Stimulated activated CD4-positive, alpha-beta T cell treated with anti-CD3 and anti-CD28 coated beads, Interleukin-15, amount 100 ng/mL, for 1 hour (primary cell): ENCODE measurements at places on chromosomes 12 and 14.

- DNase-seq = no peak
Measured at GRCh38 chr12:131547555-131547954, 163.3 kb upstream of the SFSWAP start.

- no peak for DNase-seq
Measured at GRCh38 chr12:780750-781379, 28.5 kb downstream of the WNK1 start.

- DNase-seq = no peak
Measured at GRCh38 chr12:109497675-109498074, 20.2 kb downstream of the UBE3B start.

GRCh38 chr14:81516986-81517797 lies 16.5 kb downstream of the SEL1L start:
- no peak for DNase-seq

GRCh38 chr12:50112456-50113218 lies 601 bp downstream of the COX14 start:
- no peak for DNase-seq

DNA sequence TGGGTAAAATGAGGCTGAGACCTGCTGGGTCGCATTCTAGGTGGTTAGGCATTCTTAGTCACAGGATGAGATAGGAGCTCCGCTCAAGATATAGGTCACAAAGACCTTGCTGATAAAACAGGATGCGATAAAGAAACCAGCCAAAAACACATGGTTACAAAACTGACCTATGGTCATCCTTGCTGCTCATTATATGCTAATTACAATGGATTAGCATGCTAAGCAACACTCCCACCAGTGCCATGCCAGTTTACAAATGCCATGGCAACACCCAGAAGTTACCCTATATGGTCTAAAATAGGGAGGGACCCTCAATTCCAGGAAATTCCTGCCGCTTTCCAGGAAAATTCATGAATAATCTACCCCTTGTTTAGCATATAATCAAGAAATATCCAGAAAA lies 132.4 kb downstream of the BRMS1L start:
- no peak for DNase-seq
